Cortex of kidney (tissue), 1 donor: ENCODE measurements at places on chromosomes 12 and 14.

DNA sequence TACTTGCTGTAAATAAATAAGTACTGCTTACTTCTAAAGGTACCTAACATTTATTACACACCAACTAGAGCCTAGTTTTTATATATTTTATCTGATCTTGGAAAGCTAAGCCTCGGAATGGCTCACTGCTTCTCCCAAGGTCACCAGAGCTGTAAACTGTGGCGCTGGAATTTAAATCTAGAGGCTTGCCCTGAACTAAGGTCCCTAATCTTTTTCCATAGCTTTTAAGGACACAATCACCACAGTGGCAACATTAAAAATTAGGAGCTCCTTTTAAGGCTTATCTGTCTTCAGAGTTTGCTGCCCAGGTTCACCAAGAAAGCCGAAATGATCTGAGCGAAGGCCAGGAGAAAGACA, 670 bp downstream of the CCNB1IP1 start:
- no peak for DNase-seq

GRCh38 chr12:23431006-23431405, 518.5 kb downstream of the SOX5 start:
- no peak for DNase-seq

DNA sequence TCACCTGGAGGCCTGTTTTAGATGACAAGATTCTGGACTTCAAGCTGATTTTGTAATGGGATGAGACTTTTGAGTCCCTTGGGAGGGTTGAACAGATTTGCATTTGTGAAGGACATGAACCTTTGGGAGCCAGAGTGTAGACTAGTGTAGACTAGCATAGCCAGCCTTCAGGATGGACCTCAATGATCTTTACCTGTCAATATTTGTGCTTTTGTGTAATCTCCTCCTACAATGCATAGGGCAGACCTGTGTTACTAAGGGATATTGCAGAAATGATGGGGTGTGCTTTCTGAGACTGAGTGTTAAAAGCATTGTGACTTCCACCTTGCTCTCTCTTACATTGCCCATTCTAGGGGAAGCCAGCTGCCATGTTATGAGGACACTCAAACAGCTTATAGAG, 9.9 kb upstream of the LRP10 start:
- DNase-seq, result no peak

- no peak for DNase-seq
Observed at GRCh38 chr14:74592476-74593201, 19.4 kb downstream of the LTBP2 start.

DNA sequence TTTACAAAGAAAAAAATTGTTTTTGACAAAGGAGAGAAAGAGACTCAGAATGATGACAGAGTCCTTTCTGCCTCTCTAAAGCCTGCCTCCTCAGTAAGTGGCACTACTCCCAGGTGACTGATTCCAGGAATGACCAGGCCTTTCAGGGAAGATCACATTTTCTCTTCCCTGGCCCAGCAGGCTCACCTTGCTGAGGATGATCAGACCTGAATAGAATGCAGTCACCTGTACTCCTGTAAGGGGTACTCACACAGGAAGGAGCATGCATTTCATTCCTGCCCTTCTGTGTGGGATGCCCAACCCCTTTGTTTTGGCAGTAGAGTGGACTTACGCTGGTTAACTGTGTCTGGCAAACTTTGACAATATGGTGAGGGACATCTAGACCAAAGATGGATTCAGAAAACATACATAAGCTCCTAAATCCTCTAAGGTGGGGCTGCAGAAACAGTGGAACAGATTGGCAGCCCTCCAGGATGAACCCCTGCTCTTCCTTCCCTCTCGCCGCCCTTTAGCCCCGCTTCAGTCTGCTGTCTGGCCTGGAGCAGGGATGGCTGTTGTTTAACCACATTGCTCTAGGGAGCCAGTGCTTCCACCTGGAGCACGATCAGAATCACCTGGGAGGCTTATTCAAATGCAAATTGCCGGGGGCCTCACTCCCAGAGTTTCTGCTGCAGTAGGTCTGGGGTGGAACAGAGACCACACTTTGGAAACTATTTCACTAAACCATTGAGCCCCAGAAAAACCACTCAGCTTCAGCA, 29.8 kb downstream of the ERG28 start:
- no peak for DNase-seq

- DNase-seq, result no peak
Observed at GRCh38 chr12:1277905-1278304, 286.9 kb downstream of the ERC1 start.

DNA sequence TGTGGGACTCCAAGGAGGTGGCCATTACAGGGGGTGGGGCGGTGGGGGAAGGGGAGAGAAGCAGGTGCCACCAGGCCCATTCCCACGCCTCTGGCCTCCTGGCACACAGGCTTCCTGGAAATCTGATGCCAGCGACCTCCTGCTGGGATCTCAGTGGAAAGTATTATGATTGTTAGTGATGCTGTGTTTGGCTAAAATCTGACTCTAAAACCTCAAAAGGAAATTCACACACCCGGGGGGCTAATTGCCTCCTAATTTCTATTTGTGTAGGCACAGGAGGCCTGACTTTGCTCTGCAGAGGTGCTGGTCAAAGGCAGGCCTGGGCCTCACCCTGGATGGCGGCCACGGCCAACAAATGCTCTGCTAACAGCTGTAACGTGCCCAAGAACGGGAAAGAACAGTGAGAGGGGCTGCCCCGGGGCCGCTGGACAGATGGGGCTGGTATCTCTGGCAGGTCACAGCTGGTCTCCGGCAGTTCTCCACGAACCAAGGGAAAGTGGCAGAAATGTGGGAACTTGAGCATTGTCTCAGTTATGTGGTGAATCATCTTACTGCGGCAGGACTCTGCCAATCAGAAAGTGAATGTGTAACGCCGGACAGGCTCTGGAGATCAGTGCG, 14.3 kb downstream of the FAM181A start:
- no peak for DNase-seq

DNA sequence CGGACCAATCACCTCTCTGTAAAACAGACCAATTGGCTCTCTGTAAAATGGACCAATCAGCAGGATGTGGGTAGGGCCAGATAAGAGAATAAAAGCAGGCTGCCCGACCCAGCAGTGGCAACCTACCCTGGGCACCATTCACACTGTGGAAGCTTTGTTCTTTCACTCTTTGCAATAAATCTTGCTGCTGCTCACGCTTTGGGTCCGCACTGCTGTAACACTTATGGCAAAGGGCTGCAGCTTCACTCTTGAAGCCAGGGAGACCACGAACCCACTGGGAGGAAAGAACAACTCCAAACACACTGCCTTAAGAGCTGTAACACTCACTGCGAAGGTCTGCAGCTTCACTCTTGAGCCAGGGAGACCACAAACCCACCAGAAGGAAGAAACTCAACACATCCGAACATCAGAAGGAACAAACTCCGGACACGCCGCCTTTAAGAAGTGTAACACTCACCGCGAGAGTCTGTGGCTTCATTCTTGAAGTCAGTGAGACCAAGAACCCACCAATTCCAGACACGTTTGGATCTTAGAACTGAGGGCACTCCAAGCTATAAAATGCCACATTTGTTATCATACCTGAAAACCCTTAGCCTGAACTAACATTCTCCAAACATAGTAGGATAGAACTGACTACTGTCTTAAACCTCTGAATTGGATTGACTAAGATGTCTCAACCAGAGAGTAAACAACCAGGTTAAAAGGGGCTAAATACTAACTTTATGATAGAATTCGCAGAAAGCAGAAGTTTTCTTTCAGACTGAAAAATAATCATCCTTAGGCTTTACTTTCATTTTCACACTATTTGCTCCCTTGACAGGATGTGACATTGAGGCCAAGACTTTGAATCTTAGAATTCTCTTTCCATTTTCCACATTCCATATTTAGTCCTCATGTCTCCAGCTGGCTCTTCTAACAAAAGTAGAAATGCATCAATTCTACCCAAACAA, 33.6 kb downstream of the CDKL1 start:
- no peak for DNase-seq

GRCh38 chr12:118103601-118104382, at the start of gene VSIG10:
VSIG10 (minus strand) TSS chr12:118104011; CDS start chr12:118103671, 340 bp downstream.
- DNase-seq, result peak; percentile 36

DNA sequence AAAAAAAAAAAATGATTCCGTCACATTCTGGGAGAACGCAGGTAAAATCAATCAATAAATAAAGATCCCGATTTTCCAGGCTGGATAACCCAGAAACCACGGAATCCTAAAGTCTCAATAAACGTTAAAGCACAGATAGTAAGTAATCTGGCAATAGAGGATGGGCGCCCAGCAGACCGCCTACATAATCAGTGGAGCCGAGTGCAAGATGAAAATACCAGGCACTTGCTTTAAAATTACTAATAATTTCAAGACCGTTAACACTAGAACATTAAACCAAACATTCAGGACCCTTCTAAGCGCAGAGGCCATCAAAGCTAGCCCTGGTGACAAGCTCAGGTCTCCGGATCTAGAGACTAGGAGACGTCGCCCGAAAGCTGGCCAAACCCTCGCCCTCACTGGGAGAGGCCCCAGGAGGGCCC, 1.2 kb upstream of the DCAF11 start:
- no peak for DNase-seq

- no peak for DNase-seq
Observed at GRCh38 chr12:126905752-126906151, 1361.2 kb upstream of the TMEM132C start.
